ENCODE measurements at places on chromosomes 5 and 9.

GRCh38 chr9:82539146-82539545 lies 523.8 kb downstream of the RASEF start:
- DNase-seq, result no peak

- DNase-seq, result no peak
These were observed 3.6 kb upstream of the NR5A1 start for GRCh38 chr9:124510650-124511425.

GRCh38 chr5:5436203-5436760 lies 13.8 kb downstream of the ICE1 start:
- no peak for DNase-seq

GRCh38 chr5:91345461-91345860 lies 37.7 kb downstream of the ARRDC3 start:
- no peak for DNase-seq

GRCh38 chr5:126477294-126478117 lies 54.3 kb downstream of the GRAMD2B start:
- no peak for DNase-seq

- DNase-seq, result no peak
These were observed 377.1 kb downstream of the EFNA5 start for GRCh38 chr5:107293541-107294210.

GRCh38 chr5:148720257-148720656 lies 65.9 kb upstream of the HTR4 start:
- DNase-seq, result no peak

GRCh38 chr5:343461-344401 lies 22.2 kb downstream of the AHRR start:
- DNase-seq, result peak; percentile 69

GRCh38 chr5:56705217-56705616 lies 110.1 kb upstream of the MAP3K1 start:
- DNase-seq, result no peak

DNA sequence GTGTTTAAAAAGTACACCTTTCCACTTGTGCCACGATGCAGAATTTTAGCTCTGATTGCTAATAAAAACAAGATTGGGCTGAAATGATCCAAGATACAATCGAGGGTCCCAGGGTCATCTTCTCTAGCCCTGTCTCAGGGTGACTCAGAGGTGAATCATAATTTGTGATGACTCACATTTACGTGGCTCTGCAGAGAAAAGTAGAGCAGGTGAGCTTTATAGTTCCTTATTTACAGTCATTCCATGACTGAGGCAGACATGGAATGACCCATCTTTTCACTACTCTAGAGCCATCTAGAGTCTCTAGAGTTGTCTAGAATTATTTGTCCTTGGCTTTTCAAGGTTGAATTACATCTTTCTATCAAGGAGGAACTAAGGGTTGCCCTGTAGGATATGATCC lies 155.2 kb downstream of the GAS1 start:
- peak; percentile 48 for DNase-seq

DNA sequence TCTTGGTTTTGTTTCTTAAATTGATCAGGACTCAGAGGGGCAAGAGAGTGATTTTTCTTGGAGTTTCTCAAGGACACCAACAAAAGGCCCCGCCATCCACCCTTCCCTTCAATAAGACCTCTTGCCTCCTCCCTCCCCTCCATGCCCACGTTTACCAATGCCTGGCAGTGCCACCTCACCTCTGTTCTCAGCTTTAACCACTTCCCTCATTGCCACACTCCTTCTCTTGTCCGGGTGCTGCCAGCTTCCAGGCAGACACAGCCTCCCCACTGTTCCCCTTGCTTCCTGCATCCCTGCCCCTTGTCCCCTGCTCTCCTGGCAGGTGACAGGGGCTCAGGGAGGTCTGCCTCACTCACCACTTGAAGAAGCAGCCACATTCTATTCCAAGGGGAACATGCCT lies 90.8 kb downstream of the LHX2 start:
- no peak for DNase-seq

DNA sequence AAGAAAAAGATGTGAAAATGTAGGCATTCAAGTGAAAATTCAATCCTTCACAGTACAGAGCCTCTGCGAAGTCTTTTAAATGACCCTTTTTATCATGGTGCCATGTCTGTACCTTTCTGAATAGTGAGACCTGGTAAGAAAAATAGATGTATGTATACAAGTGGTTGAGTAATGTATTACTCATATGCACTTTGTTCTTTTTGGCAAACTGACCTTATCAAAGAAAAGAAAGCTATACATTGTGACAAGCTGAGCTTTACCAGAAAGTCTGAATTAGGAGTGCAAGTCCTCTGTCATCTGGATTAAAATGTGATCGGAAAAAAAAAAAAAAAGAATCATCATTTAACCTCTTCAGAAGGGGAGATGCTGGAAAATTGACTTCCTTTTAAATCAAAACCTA lies 356.4 kb upstream of the CCNH start:
- DNase-seq, result no peak

DNA sequence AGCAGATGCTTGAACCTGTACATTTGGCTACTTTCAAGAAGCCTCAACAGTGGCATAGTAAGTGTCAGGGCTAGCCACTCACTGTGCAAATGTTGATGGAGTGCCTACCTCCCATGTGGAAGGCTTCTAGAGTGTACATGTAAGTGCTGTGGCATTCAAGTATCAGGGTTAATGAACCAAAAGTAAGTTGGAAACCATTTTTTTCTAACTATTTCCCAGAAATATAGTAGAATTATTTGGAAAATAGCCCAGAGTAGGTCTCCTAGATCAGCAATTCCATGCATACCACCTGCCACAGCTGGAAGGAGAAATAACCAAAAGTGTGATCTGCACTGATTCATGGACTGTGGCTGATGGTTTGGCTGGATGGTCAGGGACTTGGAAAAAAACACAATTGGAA lies 53.3 kb downstream of the FOXD1 start:
- no peak for DNase-seq

GRCh38 chr9:13809401-13809800 lies 504.5 kb downstream of the NFIB start:
- no peak for DNase-seq

DNA sequence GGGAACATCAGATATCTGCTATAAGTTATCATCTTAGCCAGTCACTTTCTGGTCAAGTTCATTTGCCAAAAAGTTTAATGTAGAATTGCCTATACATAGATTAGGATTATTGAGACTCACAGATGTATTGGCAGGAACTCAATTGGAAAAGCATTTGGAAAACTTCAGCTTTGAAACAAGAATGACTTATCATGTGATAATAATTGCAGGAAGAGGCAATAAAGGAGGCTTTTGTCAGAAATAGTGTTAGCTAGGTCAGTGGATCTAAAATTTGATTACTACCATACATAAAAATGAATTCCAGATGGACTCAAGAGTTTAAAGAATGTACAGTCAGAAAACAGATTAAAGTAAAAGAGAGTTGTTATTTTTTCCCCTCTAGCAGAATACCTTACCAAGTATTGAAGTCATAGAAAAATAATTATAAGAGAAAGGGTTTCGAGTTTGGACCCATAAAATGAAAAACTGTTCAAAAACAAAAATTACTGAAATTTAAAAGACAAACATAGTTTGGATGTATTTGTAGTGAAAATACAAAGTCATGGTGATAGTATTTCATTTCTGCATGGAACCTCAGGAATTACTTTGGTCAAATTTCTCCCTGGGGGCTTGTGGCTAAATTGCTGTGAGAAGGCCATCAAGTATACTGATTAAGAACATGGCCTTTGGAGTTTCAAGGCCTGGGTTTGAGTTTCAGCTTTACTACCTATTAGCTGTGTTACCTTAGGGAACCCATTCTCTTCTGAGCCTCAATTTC lies 159.9 kb downstream of the TMEM38B start:
- DNase-seq, result no peak

DNA sequence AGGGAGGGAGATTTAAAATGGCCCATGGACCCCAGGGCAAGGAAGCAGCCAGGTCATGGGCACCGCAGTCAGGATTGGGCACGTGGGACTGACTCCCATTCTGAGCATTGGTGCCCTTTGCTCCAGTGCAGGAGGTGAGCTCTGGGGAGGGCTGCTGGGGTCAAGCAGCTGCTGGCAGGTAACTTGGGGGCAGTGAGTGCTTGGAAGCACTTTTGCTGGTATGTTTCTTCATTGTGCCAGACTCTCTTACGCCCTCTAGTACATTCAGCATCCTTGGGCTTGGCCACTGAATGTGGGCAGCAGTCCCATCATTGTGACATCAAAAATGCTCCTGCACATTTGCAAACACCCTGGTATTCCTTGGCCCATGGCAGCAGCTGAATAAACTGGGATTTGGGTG lies 32.7 kb downstream of the PRRC2B start:
- no peak for DNase-seq

GRCh38 chr5:96293966-96294883 lies 138.8 kb downstream of the PCSK1 start:
- no peak for DNase-seq

DNA sequence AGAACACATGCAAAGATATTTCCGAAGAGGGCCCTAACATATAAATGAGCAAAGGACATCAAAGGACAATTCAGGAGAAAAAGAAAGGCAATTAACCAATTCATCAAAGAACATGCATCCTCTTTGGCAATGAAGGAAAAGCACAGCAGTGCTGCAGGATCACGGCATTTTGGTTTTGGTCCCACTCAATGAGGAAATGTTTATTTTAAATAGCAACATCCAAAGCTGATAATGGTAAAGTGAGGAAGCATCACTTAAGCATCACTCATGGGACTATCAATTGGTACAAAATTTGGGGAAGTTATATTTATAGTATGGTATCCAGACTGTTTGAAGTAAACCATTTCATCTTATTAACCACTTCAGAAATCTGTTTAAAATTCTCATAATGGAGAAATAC lies 5.5 kb upstream of the CXCL14 start:
- no peak for DNase-seq

DNA sequence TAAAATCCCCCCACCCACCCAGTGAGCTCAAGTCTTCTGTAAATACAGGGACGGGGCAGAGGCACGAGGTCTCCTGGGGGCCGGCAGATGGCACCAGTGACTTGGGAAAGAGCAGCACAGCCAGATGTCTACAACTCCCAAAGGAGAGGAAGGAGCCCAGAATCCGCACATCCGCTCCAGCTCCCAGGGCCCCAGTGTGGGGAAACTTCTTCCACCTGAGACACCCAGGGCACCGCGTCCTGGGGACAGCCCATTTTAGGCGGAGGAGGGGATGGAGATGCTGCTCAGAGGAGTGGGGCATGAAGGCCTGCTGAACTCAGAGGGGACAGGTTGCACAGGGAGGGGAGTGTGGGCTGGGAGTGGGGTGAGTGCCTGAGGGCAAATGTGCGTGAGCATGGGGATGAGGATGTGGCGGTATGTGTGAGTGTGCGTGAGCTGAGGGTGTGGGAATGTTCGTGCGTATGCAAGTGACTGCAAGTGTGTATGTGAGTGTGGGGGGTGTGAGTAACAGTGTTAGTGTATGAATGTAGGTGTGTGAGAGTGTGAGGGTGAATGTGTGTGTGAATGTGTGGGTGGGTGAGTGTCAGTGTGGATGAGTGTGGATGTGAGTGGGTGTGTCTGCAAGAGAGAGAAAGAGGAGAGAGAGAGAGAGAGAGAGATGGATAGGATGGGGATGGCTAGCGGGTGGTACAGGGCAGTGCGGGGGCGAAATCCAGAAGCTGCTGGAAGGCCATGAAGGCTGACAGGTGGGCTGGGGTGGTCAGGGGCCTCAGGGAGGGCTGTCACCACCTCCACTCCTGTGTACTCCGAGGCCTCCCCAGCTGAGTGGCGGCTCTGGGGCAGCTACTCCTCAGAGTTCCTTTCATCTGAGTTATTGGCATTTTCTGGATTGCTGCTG lies 63.5 kb downstream of the DUSP1 start:
- DNase-seq, result no peak

GRCh38 chr5:77356740-77357139 lies 135.4 kb downstream of the WDR41 start:
- DNase-seq, result peak; percentile 48

DNA sequence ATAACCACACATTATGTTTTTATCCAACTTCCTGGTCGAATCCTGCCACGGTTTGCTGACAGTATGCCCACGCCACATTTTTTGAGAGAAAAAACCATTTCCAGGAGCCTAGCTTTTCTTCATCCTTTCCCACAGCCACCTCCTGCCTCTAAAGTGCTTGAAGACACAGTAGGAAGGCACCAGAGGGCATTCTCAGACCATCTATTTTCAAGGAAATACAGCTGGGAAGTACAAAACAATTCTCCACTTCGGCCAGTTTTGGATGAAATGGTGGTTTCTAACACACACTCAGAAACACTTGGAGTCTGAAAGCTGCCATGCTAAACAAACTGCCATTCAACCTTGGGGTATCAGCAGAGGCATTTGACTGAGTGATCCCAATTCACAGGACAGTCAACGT lies 86.3 kb upstream of the RPS23 start:
- DNase-seq, result peak; percentile 18

- no peak for DNase-seq
These were observed 263.7 kb downstream of the RASEF start for GRCh38 chr9:82799286-82799685.

GRCh38 chr9:68852941-68853340 lies 147.9 kb downstream of the PIP5K1B start:
- DNase-seq, result no peak

GRCh38 chr5:98927242-98927988 lies 1.4 kb downstream of the CHD1 start:
- DNase-seq, result no peak

- no peak for DNase-seq
These were observed 112.9 kb downstream of the SH3TC2 start for GRCh38 chr5:148949841-148950470.

GRCh38 chr5:10705747-10706146 lies 55.3 kb downstream of the DAP start:
- peak; percentile 99 for DNase-seq

DNA sequence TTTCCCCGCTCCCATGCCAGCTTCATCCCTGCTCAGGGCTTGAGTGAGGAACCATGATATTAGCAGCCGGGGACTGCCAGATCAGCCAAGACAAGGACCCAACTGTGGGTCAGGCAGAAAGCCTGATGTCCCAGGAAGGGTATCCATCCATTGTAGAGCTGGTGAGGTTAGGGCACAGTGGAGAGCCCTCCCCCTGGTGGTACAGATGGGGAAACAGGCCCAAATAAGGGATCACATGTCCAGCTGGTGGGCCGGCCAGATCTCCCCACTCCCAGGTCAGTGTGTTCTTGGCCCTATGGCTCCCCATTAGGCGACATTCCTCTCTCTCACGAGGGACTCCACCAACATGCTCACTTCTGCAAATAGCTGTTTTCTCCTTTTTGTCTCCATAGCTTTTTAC lies 9.0 kb downstream of the CDX1 start:
- DNase-seq, result no peak

DNA sequence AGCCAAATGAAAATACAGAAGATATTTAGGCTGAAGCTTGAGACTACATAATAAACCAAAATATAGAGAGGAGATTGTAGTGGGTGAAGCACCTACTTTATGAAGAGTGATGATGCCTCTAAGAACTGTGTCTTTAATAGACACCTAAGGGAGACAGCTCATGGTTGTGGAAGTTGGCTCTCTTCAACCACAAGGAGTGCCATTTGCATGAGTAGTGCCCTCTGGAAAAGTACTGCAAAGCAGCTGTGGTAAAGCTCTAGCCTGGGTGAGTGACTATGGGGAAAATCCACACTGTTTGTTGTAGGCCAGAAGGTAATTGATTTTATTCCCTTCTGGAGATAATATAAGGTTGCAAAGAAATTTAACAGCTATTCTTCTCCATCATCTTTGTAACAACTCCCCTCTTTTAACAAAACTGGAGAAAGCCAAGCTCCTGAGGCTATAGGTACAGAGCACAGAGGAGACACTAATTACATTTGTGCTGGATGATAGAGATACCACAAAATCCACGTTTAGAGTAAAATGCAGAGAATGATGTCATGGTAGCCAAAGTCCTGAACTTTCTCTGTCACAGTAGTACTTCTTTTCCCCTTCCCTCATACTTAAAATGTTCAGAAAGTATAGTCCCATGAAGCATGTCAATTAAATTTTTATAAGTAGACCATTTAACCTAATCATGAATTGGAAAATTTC lies 122.8 kb downstream of the STARD4 start:
- DNase-seq, result no peak

Measured in PC-9 (cell line).